Caco-2 (cell line): ENCODE measurements at places on chromosomes 16 and 17. TPM values are rescaled to one million over a fixed set of nuclear protein-coding genes. Genes with fewer than 3 reads are reported as not detected.

The ITGAX gene
- total RNA-seq = not detected in 2 replicates

DNA sequence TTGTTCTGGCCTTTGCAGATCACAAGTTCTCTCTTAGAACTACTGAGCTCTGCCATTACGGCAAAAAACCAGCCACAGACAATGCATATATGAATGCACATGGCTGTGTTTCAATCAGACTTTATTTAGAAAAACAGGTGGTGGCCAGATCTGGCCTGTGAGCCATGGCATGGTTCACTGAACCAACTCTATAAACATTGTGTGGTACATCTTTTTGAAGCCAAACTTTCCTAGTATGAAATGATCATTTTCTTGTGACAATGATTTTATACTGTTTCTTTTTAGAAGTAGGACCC, 65.9 kb upstream of the AMZ2 start:
- H3K4me3 ChIP-seq = no peak overlapping the region
- no peak for DNase-seq
- H3K27me3 ChIP-seq = no peaks in the 10 kb centered on the region
- H3K36me3 ChIP-seq = no peaks in the 10 kb centered on the region
- no peak overlapping the region for H3K27ac ChIP-seq
- no peaks in the 10 kb centered on the region for H3K4me1 ChIP-seq

DNA sequence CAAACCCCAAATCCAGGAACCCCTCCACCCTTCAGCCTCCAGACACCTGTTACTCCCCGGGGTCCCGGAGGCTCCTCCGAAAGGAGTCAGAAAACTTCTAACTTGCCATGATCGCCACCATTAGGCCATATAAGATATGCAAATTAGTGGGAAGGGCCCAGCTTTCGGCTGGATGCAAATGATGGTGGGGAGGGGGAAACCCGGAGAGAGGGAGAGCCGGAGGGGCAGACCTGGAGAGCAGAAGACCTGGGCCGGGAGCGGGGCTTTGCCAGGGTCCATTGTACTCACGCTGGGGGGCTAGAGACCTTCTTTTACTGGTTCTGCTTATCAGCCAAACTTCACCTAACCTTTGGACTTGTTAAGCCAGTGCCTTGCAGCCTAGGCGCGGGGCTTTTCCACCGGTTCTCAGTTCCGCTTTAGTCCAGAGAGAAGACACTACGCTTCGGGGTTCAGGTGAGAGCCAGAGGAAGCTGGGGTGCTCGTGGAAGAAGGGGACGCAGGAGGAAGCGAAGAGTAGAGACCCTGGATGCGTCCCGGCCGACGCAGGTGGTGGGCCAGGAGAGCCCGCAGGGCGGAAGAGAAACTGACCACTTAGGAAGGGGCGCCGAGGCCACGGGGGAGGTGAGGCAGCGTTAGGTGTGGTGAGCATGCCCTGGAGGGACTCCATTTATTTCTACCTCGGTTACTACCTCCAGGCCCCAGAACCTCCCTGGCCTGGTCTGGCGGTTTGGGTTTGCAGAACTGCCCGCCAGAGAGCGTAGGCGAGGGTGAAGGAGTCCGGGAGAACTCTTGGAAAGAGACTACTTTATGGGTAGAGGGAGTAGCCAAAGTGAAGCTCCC, at the start of gene HNF1B:
HNF1B (minus strand) TSS at position 99 of the 840 bp plus-strand sequence. CDS start 175 bp downstream, outside the sequence.
- H3K36me3 ChIP-seq = no peaks in the 10 kb centered on the region
- H3K27me3 ChIP-seq = no peaks in the 10 kb centered on the region
- peak within 1 kb of the TSS; percentile 64 for H3K4me3 ChIP-seq

DNA sequence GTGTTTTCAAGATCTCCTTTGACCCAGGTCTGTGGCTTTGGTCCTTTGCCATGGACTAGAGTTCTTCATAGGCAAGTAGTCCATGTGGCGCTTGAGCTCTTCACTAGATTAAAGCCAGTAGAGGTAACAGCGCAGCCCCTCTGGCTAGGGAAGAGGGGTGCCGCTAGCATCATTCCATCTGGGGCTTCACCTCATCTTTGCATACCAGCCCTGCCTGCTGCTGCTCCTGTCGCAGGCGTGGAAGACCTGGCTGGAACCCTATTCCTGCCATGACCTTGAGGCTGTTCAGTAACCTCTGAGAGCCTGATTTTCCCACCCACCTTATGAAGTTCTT, 198.4 kb downstream of the MSI2 start:
- peaks cover 8% of the 10 kb centered on the region for H3K4me1 ChIP-seq
- no peaks in the 10 kb centered on the region; the same call in 1 of the 2 replicates for H3K36me3 ChIP-seq

The CRHR1 gene
- total RNA-seq = not detected in 2 replicates

The TEX14 gene
- 0.30 and 0.54 TPM in 2 replicates for total RNA-seq

The DNASE1L2 gene
- total RNA-seq = 0.27 and 1.00 TPM in 2 replicates
